Stimulated activated naive CD8-positive, alpha-beta T cell treated with anti-CD3 and anti-CD28 coated beads, Interleukin-15, Interleukin-2, amounts not matched to agents 100 U/mL and 50 U/mL, for 24 hours (primary cell): ENCODE measurements at places on chromosomes 3 and 15.
A peak's percentile ranks its signal among the peaks of the same experiment; 100 is the strongest.

DNA sequence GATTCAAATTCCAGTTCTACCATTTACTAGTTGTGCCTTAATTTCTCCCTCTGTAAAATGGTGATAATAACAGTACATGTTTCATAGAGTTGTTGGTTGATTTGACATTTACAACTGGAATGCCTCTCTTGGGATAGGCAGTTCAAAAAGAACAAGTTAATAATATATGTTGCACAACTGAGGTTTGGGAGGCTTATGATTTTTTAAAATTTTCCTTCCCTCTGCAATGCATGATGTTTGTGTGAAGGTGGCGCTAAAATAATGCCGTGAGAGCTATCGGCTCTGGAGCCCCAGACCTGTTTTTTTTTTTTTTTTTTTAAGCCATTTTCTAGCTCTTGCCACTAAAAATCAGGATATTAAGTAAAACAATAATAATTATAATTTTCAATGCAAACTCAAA is 18.6 kb downstream of the DNAJB11 start:
- no peak for DNase-seq

- DNase-seq, result no peak
Observed at GRCh38 chr3:116005404-116005803, 382.1 kb downstream of the GAP43 start.

- DNase-seq, result peak; percentile 44
Observed at GRCh38 chr3:52704611-52705437, 767 bp downstream of the GLT8D1 start.

DNA sequence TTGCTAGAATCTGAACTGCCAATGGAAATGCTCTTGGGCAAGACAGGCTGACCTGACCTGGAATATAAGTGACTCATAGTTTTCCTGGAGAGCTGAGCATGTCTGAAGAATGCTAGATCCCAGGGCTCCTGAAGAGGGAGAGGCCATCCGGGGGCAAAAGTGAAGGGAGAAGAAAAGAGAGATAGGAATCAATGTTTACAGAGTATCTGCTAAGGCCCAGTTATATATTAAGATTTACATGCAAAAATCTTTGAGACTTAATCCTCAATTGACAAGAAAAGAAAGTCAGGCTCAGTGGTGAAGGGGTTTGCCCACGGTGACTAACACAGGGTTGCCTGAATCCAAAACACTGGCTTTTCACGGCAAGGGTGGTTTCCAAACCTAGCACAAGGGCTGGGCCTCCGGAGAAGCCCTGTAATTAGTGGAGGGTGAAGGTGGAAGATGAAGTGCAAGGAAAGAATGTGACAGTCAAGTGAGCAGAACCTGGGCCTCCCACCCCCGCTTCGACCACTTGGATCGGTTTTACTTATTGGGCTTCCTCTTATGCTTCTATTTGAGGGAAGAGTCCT is 91.7 kb upstream of the FGF12 start:
- DNase-seq, result peak; percentile 43

DNA sequence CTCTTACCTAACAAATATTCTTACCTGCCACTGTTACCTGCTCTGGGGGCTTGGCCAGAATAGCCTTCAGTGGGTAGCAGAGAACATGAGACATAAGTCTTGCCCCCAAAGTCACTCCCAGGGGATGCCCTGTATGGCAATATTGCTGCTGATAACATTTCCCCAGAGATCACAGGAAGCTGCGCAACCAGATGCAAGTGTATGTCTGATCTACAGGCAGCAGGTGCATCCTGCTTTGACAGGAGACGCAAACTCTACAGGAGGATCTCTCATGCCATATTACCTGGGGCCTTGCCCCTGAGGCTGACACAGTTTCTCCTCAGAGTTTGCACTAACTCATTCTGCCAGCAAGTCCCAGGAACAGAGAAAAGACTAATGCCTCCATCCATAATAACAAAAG is 174.4 kb upstream of the LPP start:
- DNase-seq, result no peak

GRCh38 chr3:46913644-46914043 is 36.1 kb downstream of the PTH1R start:
- no peak for DNase-seq

DNA sequence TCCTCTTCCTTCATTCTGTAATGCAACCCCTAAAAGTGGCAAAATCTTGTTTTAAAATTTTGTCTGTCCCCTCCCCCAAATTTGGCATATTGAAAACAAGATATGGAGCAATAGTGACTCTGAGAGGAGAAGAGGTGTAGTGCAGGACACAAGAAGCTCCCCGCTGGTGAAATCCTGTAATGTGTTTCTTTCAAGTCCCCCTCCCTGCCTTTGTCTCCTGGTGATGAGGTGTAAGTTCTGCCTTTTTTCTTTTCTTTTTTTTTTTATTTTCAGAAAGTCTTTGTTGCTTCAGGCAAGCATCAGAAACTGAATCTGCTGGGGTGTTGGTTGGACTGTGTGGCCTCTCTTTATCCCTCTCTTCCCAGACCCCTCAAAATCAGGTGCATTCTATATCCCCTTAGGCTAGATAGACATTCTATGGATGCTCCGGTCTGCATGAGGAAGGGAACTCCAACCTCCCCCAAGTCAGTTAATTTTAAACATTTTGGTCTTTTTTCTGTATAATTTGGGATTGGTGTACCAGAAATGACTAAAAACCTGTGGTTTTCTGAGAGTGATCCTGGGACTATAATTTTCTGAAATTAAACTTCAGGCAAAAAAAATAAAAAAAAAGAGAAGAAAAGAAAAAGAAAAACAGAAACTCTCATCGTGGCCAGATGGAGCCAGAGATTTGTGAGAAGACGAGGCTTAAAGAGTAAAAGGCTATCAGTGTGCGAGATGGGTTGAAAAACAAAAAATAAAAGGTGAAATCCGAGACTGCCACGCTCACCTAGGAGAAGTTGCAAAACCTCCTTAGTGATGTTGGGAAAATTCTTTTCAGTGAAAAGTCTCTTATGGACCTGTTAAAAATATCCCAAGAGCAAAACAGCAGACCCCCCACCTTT is 21.4 kb downstream of the ACKR2 start:
- no peak for DNase-seq

DNA sequence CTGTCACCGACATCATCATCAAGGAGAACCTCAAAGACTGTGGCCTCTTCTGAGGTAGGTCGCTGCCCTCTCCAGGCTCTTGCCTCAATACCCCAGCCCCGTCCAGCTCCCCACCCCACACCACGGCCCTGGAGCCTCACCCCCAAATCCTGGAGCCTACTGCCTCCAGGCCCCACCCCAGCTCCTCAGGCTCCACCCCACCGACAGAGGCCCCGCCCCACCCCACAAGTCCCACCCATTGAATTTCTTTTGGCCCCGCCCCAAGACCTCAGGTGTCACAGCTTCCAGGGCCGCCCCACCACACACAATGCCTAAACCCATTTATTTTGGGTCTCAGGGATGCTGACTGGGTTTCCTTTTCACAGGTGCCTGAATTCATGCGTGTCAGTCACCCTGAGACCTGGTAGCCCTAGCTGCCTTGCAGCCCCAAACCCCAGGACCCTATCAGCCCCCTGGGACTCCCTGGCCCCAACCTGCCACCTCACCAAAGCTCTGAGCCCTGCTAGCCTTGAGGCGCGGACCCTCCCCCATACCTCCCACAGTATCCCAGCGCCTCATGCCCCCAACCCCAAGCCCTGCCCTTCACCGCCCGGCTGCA is 3.6 kb downstream of the GNAT1 start:
- DNase-seq, result peak; percentile 45

- DNase-seq, result no peak
Observed at GRCh38 chr15:34850121-34850520, 54.8 kb upstream of the ACTC1 start.

GRCh38 chr15:96701443-96701842 is 370.9 kb downstream of the NR2F2 start:
- no peak for DNase-seq
